ENCODE measurements at places on chromosomes 11 and 22. TPM values are rescaled to one million over a fixed set of nuclear protein-coding genes. Genes with fewer than 3 reads are reported as not detected.

MMP12 gene
- 0.05 TPM for total RNA-seq

DNA sequence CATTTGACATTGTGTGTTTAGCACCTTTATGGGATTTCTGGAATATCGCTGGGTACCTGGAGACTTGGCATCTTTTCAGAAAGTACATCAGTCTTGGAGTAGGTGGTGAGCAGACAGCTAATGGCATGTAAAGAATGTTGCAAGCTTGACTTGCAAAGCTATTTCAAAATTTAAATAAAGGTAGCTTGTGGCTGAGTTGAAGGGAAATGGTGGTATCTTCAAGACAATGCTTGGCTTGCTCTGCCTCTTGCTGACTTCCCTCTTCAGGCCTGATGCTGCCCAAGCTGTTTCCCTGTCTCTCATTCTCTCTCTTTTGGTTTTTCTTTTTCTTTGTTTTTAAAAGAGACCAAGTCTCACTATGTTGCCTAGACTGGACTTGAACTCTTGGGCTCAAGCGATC, 13.2 kb downstream of the ZNRF3 start:
- DNase-seq, result no peak
- no peak overlapping the region for H3K27ac ChIP-seq
- no peak overlapping the region for H3K4me3 ChIP-seq
- H3K4me1 ChIP-seq, result peaks cover 15% of the 10 kb centered on the region

GRCh38 chr22:45636683-45637082, 35.0 kb upstream of the ATXN10 start:
- peaks cover 50% of the 10 kb centered on the region for H3K4me1 ChIP-seq
- DNase-seq, result no peak
- no peaks in the 10 kb centered on the region for H3K27me3 ChIP-seq
- H3K4me3 ChIP-seq, result no peak overlapping the region
- no peaks in the 10 kb centered on the region for H3K36me3 ChIP-seq
- H3K27ac ChIP-seq, result no peak overlapping the region

GRCh38 chr11:100294748-100295147, 392.3 kb upstream of the ARHGAP42 start:
- H3K4me1 ChIP-seq, result peaks cover 6% of the 10 kb centered on the region
- H3K27ac ChIP-seq, result no peak overlapping the region
- H3K36me3 ChIP-seq, result no peaks in the 10 kb centered on the region

DNA sequence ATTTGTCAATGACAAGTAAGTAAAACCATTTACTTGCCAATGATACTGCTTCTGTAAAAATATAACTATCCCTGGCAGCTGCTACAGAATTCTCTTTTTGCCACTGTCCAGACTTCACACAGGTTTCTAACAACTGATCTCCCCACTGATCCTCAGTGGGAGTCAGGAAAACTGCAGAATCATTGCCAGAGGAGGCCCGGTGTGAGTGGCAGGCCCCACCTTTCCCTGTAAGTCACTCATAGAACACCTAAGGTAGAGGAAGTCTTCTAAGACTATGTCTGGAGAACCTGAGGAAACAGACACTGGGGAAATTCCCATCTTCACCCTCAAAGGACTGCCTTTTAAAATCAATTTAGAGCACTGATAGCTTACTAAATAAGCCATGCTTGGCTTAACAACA, 66.3 kb downstream of the ZC3H12C start:
- no peaks in the 10 kb centered on the region for H3K4me1 ChIP-seq
- no peak for DNase-seq
- H3K27ac ChIP-seq, result no peak overlapping the region
- peaks cover 3% of the 10 kb centered on the region for H3K36me3 ChIP-seq
- H3K4me3 ChIP-seq, result no peak overlapping the region

GRCh38 chr22:24768537-24769374, 5.8 kb downstream of the PIWIL3 start:
- no peaks in the 10 kb centered on the region for H3K36me3 ChIP-seq
- peak; percentile 54 for DNase-seq

GRCh38 chr22:21992593-21993237, 10.1 kb upstream of the TOP3B start:
- no peak overlapping the region for H3K4me3 ChIP-seq
- no peaks in the 10 kb centered on the region for H3K36me3 ChIP-seq
- H3K27me3 ChIP-seq, result peaks cover 17% of the 10 kb centered on the region
- H3K27ac ChIP-seq, result no peak overlapping the region

ANKK1 gene
- total RNA-seq, result not detected

P2RY2 gene
- not detected for total RNA-seq

- H3K4me1 ChIP-seq, result no peaks in the 10 kb centered on the region
- no peak for DNase-seq
- H3K27ac ChIP-seq, result no peak overlapping the region
Measured at GRCh38 chr22:38578505-38578904, 8.5 kb upstream of the DMC1 start.

MIOX gene
- not detected for total RNA-seq

DNA sequence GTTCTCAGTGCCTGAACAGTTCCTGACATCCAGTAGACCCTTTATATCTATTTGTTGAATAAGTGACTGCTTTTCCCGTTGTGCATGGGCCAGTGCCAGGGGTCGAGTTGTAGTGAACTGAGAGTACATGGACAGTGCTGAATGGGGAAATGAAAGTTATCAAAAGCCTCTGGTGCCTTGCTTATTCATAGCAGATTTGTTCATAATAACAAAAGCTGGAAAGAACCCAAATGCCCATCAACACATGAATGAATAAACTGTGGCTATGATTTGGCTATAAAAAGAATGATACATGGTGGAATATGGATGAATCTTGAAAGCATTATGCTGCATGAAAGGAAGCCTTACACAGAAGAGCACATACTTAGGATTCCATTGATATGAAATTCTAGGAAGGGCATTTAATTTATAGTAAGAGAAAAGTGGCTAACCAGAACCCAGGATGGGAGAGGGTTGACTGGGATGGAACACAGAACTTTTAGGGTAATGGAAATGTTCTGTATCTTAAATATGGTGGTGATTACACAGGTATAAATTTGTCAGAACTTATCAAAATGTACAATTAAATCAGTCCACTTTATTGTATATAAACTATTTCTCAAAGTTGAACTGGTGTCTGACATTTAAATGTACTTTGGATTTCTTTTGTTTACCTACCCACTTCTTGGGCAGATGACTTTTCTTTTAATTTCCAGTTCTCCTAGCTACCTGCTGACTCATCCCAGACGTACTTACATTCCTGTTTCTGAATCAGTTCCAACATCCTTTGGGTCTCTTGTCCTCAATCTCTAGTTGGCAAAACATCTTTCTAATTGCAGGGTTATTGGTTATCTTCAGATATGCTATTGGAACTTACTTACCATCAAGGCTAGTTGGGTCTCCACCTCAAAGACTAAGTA, 42.8 kb downstream of the PACS1 start:
- no peaks in the 10 kb centered on the region for H3K36me3 ChIP-seq
- no peaks in the 10 kb centered on the region for H3K27me3 ChIP-seq
- DNase-seq, result no peak

SHISAL1 gene
- 1.5 TPM for total RNA-seq

TIMM10 gene
- 105 TPM for total RNA-seq

CARNS1 gene
- not detected for total RNA-seq

DNA sequence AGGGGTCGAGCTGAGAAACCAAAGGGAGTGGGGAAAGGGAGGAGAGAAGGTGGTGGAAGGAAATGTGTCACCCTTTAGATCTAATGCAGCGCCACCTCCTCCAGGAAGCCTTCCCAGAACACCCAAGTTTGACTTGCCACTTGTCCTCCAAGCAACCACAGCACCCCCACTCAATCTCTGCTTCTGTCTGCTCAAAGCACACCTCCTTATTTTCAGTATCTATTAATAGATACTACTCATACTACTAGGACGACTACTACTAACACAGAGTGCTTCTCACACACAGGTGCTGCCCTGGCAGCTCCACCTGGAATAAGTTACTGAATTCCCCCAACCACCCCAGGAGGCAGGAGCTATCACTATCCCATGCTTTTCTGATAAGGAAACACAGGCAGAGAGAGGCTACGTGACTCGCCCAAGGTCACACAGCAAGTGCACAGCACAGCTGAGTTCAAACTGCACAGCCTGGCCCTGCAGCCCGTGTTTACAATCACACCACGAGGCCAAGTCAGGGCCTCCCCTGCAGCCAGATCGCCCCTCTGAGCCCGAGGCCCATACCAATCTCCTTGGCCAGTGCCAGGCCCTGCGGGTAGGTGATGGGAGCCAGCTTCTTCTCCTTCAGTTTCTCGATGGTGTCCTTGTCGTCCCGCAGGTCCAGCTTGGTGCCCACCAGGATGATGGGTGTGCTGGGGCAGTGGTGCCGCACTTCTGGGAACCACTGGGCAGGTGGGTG, 13.2 kb downstream of the RAC2 start:
- no peak for DNase-seq
- no peak overlapping the region for H3K4me3 ChIP-seq
- H3K27ac ChIP-seq, result no peak overlapping the region
- H3K4me1 ChIP-seq, result peaks cover 39% of the 10 kb centered on the region

MED19 gene
- total RNA-seq, result 26.0 TPM

DNA sequence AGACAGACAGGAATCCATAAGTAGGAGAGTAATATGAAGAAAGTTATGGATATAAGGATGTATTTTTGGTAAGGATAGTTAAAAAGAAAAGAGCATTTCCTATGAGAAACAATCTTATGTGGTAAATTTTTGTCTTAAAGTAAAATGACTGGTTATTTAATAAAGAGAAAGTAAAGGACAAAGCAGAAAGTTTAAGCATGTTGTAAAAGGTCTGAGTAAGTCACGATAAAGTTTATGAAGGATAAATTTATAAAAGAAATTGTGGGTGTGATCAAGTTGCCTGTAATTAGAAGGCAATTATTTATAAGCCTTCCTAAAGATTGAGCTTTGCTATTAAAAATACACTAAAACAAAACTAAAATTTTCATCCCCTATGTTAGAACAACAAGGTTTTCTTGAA, 314.7 kb upstream of the SYN3 start:
- no peaks in the 10 kb centered on the region for H3K27me3 ChIP-seq
- H3K36me3 ChIP-seq, result 0 out of 2 replicates have a peak, but pooled peaks cover 2% of the 10 kb centered on the region
- DNase-seq, result no peak
- no peak overlapping the region for H3K4me3 ChIP-seq
- H3K27ac ChIP-seq, result no peak overlapping the region

DNA sequence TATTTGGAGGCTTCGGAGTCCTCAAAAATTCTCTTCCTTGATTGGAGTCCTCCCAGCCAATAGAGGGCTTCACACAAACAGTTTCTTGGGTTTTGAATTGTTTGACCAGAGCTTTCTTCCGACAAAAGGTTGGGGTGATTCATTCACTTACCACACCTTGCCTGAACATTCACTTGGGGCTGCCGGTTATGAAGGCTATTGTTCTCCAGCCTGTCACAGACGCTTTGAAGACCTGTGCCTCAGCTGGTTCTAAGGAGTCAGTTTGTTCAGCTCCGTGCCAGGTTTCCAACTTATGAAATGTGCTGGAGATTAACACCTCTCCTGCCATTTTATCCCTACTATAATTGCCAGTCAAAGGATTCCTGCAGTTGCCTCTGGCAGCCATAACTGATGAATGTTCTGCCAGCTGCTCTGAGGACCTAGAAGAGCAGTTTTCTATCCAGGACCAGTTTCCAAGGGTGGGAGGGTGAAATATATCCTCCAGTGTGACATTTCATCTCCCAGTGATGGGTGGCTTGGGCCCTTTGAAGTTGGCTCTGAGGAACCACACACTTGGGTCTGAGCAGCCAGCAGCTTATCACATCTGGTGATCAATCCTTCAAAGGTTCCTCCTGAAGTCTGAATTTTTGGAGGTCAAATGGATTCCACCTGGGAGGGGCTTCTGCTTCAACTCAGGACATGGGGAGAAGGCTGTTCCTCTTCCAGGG, 31.4 kb downstream of the LIMK2 start:
- H3K4me3 ChIP-seq, result no peak overlapping the region
- peak; percentile 64 for DNase-seq
- peaks cover 54% of the 10 kb centered on the region for H3K4me1 ChIP-seq
- peak overlapping the region; percentile 92 for H3K27ac ChIP-seq

GRK3 gene
- total RNA-seq, result 6.3 TPM

MEI1 gene
- 0.08 TPM for total RNA-seq

DNA sequence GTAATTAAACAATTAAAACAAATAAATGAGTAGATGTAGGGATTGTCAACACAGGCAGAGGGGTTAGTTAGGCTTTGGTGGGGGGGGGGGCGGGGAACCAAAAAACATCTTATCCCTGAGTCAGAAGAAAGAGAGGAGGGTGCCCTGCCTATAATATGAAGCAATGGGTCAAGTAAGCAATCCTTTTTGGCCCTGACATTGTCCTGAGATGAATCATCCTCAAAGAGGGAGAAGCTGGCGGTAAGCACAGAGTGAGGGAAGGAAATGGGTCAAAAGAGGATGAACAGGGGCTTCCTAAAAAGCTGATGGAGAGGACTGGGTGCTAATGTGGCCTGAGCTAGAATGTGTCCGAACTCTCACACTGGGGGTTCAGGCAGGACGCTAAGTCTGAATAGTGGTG, 4.7 kb downstream of the OLFML1 start:
- H3K27me3 ChIP-seq, result no peaks in the 10 kb centered on the region
- peak; percentile 20 for DNase-seq
- no peak overlapping the region for H3K27ac ChIP-seq
- H3K4me3 ChIP-seq, result no peak overlapping the region
- H3K36me3 ChIP-seq, result no peaks in the 10 kb centered on the region

DNA sequence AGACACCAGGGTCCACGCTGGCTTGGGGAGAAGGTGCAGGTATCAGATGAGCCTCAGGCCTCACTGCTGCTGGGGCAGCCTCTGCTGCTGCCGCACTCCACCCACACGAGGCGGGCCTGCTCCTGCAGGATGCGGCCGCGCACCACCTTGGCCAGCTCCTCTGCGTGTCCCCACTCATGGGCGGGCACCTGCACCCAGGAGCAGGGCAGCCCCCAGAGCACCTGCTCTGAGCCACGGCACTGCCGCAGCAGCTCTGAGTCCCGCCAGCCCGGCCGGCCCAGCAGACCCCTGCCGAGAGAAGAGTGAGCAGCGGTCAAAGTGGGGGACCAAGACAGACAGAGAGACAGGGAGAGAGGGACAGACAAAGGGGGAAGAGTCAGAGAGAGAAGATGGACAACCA, 4.9 kb upstream of the MFNG start:
- H3K27me3 ChIP-seq, result no peaks in the 10 kb centered on the region
- peaks cover 3% of the 10 kb centered on the region for H3K4me1 ChIP-seq
- no peak overlapping the region for H3K27ac ChIP-seq
- DNase-seq, result no peak
- no peak overlapping the region for H3K4me3 ChIP-seq

DNA sequence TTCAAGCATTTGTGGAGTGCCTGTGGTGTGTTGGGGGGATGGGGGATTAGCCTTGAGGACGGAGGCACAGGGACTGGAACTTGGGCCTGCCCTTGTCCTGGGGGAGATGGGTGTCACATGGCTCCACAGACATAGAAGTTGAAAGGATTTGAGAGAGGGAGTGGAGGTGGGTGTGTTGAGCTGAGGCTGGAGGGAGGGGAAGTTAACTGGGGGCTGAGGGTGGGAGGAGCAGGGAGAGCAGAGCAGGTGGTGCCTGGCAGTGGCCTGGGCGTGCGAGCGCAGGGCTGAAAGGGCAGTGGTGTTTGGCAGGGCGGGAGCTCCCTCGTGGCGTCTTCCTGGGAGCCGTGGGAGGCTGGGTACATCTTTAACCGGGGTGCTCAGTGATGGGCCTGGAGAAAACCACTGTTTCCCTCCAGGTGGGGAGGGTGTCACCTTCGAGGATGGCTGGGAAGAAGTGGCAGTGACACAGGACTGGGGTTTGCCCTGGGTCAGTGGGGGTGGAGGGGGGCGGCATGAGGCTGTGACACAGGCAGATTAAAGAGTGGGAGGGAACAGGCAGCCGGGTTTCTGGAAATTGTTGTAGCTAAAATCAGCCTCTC, 45.5 kb downstream of the AP2A2 start:
- no peak for DNase-seq
- no peak overlapping the region for H3K4me3 ChIP-seq
- H3K36me3 ChIP-seq, result peaks cover 4% of the 10 kb centered on the region
- H3K27ac ChIP-seq, result no peak overlapping the region

GRCh38 chr11:67416416-67417335, 1.2 kb downstream of the CARNS1 start:
- DNase-seq, result no peak
- H3K36me3 ChIP-seq, result 0 out of 2 replicates have a peak, but pooled peaks cover 4% of the 10 kb centered on the region
- peaks cover 26% of the 10 kb centered on the region for H3K4me1 ChIP-seq
- peaks cover 44% of the 10 kb centered on the region for H3K27me3 ChIP-seq
- no peak overlapping the region for H3K4me3 ChIP-seq
- no peak overlapping the region for H3K27ac ChIP-seq
